ENCODE measurements at places on chromosomes 4 and X.

- no peak for DNase-seq
These were observed 179.0 kb upstream of the FGF13 start for GRCh38 chrX:138890491-138890890.

GRCh38 chrX:101219116-101219863 lies at the start of gene DRP2:
Gene DRP2, plus strand, starts transcription at chrX:101219786. Its CDS starts 11,862 bp downstream, at chrX:101231648.
- no peak for DNase-seq

- no peak for DNase-seq
These were observed 87.2 kb upstream of the PITX2 start for GRCh38 chr4:110710070-110710469.

DNA sequence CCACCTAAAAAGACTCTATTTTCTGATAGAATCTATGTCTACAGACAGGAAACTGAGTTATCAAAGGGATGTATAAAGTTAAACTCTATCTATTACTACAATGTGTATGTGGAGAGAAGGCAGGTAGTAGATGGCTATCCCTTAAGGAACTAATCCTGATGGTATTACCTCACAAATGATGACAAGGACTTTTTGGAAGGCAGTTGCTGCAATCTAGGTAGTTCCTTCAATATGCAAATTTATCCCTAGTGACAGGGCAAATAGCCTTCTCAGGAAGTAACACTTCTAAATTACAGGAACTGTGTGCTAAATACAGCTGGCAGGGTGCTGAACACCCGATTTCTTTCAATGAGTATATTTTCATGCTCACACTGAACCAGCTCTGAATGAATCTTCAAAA lies 177.4 kb downstream of the COL25A1 start:
- no peak for DNase-seq

- no peak for DNase-seq
These were observed 9.0 kb upstream of the YIPF7 start for GRCh38 chr4:44660396-44660795.

- DNase-seq: no peak
These were observed 23.1 kb downstream of the LGI2 start for GRCh38 chr4:25007598-25007997.

- no peak for DNase-seq
These were observed 304.6 kb downstream of the SPRY1 start for GRCh38 chr4:123701131-123701575.

GRCh38 chr4:76799140-76799539 lies 98.8 kb downstream of the SOWAHB start:
- no peak for DNase-seq

DNA sequence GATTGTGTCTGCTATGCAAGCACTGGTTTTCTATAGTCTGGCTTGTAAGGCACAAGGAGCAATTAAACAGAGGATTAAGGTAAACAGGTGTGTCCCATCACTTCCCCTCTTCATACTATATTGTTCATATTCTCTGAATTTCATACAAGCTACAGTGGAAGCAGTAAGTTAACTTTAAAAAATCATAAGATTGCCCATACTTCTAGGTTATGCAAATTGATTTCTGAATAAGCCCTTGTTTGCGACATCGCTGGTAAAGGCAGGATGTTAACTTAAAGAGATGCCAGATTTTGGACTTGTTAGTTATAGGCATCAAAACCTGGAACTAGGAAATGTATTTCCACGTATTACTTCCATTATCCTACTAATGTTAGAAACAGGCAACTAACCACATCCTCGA lies 1.0 kb upstream of the TMEM131L start:
- DNase-seq: no peak

DNA sequence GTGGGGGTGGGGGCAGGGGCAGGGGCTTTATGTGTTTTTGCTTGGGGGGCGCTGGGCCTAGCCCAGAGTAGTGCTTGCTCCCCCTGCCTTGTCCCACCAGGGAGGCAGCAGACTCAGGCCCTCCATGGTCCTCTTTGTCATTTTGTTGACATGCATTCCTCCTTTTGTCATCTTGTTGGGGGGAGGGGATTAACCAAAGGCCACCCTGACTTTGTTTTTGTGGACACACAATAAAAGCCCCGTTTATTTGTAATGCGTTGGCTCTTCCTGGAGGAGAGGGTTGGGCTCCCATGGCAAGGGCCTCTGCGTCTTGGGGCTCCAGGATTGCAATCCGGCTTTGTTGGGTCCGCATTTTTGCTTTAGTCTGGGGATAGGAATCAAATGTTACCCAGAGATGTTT lies 2.2 kb downstream of the EMD start:
- DNase-seq: no peak

DNA sequence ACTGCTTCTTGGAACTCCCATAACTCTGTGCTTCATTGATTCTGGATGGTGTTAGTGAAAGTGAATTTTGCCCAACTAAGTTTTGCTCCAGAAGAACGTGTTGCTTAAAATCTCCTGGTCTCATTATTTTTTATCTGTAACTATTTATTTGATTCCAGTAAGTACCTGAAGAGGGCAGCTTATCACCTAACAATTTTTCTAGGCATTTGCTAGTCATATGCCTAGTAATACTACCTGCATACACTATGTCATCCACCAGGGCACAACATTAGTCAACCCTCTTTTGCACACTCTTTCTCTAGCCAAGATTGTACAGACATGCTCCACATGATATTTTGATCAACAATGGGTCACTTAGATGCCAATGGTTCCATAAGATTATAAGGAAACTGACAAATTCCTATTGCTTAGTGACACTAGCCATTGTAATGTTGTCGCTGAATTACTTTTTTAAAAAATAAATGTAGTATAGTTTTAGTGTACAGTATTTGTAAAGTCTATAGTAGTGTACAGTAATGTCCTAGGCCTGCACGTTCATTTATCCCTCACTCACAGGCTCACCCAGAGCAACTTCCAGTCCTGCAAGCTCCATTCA lies 499.9 kb upstream of the AADAT start:
- no peak for DNase-seq

DNA sequence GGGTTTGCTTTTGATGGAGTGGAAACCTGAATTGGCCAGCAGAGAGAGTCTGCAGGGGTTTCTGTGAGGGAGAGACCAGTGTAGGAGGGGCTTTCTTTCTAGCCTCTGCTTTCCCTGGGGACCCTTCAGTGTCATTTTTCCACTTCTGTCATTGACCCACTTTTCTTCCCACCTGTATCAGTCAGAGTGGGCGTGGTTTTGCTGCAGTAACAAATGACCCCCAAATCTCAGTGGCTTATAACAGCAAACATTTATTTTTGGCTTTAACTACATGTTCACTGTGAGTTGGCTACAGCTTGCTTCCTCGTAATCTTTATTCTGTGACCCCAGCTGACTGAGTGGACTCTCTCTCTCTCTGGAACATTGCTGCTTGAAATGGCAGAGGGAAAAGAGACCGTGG lies 25.6 kb upstream of the PTTG2 start:
- DNase-seq: no peak

- DNase-seq: no peak
These were observed 14.2 kb upstream of the ADRA2C start for GRCh38 chr4:3752022-3752421.

GRCh38 chrX:22430701-22431100 lies 158.0 kb downstream of the CBLL2 start:
- no peak for DNase-seq

DNA sequence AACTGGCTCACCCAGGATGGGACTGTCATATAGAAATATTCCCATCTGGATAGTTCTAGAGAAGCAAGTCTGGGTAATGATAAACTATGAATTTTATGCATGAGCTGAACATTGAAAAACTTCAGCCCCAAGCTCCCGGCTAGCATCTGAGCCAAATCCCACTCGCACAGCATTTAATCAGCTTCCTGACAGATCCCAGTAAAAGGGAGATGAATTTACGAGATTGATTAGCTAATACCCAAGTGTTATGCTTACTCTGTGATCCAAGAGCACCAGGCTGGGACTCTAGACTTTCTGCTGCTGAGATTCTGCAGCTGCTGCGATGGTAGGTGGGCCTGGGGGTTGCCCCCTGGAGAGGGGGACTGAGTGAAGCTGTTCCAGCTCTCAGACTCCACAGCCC lies 28.0 kb downstream of the FRMPD3 start:
- DNase-seq: no peak
